Posterior vena cava (tissue), 2 donors: ENCODE measurements at places on chromosomes 16 and 17. TPM values are rescaled to one million over a fixed set of nuclear protein-coding genes. Genes with fewer than 3 reads are reported as not detected.

DNA sequence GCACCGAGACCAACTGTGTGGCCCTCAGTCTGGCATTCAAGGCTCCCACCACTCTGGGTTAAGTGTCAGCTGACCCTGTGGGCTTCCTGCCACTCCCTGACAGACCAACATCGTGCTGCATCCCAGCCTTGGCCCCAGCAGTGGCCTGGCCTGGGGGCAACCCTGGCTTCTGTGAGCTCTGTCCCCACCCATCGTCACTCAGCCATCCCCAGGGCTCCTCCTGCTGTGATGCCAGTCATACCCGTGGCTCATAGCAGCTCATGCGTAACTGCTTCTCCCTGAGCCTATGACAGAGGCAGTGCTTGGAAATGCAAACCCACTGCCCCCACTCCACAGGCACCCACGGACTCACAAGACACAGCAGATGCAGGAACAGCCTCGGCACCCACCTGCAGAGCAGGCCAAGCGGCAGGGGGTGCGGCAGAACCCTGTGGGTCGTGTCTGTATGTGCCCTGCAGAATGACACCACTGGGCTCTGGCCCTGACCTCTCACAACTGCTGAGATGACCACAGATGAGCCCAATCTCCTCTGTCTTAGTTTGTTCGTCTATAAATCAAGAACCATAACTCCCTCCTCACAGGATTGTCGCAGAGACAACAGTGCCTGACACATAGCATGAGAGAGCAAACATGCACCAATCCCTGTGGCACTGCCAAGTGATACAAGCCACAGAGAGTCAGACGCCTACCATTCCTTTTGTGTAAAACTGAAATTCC is 26.6 kb downstream of the PIEZO1 start:
- DNase-seq, result no peak

GRCh38 chr17:74512036-74512435 is 19.2 kb downstream of the CD300LB start:
- no peak for DNase-seq

- no peak for DNase-seq
These were observed 297 bp upstream of the SLFN13 start for GRCh38 chr17:35448899-35449227.

GRCh38 chr17:58593123-58593522 is 78.7 kb upstream of the MTMR4 start:
- no peak for DNase-seq

DNA sequence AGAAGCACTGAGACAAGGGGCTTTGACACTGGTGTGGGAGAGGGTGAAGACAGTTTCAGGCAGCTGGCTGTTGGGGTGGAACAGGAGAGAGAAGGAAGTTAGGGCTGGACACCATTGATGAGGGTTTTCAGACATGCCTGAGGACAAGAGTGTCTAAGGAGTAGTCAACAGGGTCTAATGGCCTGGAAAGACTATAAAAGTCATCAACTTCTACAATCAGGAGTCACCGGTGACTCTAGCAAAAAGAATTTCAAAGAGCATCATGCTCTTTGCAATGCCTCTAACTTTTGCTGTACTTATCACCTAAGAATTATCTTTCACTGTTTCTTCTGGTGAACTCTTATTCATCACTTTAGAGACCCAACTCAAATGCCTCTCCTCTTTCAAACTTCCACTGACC is 213.9 kb downstream of the C16orf78 start:
- peak; percentile 31 for DNase-seq

DNA sequence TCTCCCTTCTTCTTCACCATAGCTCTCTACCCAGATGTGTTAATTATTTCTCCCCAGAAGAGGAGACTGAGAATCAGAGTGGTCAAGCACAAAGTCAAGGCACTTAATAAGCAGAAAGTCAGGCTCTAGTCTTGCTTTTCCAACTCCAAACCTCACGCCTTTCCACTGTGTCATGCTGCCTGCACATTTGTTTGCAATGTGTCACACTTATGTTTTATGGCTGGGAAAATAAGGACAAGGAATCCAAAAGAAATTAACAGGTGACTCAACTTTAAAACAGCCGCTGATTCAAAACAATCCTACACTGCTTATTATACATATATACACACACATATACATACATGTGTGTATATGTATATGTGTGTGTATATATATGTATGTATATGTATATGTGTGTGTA is 255.7 kb upstream of the DYNLRB2 start:
- no peak for DNase-seq

The GPR142 gene
- not detected for total RNA-seq

The ZNF423 gene
- 12.3 TPM for total RNA-seq

The SPNS2 gene
- total RNA-seq, result 20.9 TPM
